ENCODE measurements at places on chromosomes 7 and 10. TPM values are rescaled to one million over a fixed set of nuclear protein-coding genes. Genes with fewer than 3 reads are reported as not detected.

DNA sequence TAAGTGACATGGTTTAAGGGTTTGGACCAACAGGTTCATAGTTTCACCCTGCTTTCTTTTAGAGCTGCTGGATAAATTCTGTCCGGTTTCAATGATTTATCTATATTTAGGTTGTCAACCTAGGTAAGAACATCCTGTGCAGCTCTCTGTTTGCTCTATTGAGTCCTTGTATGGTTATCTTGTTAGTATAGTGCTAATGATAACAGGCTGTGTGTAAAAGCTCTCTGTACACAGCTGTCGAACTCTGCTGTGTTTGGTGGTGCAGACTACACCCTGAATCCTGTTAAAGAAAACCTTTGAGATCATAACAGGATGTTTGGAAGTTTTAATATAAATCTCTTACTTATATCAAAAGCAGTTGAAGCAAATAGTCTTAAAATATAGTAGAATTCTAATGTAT, 219.2 kb downstream of the SDK1 start:
- no peak for DNase-seq

GRCh38 chr7:7595451-7595850, 28.8 kb downstream of the MIOS start:
- DNase-seq = no peak

GRCh38 chr10:121843379-121843778, 84.5 kb downstream of the ATE1 start:
- no peak for DNase-seq

GRCh38 chr10:71202314-71202713, 10.1 kb upstream of the UNC5B start:
- DNase-seq = no peak

CTNNA3 gene
- total RNA-seq = 48.7 TPM
